ENCODE measurements at places on chromosomes 7 and 10.

GRCh38 chr10:59276919-59277318 is 85.4 kb downstream of the FAM13C start:
- no peak for ATAC-seq

DNA sequence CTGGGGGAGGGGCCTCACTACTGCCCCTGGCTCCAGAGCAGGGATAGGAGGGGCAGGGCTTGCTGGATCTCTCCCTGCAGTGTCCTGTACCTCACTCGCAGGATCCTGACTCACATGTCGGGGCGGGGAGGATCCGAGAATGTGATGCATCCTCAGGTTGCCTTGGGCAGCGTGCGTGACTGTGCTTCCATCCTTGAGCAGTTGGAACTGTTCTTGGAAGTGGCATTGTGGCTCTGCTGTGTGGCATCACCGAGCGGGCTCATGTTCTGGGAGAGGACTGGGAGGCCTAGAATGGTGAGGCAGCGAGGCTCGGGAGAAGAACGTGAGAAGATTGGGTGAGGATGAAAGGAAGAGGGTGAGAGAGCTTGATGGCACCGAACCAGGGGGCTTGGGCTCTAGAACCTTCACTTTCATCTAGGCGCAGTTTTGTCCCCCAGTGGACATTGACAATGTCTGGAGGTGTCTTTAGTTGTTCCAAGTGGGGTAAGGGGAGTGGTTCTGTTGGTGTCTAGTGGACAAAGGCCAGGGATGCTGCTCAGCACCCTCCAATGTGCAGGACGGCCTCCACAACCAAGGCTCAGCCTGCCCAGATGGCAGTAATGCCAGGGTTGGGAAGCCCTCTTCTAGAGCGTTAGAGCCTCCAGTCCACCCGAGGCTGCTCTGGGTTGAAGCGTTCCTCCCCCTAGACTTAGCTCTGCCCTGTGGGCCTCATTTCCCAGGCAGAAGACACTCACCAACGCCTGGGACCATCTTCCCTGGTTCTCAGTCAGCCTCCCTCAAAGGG is 8.4 kb downstream of the RARRES2 start:
- no peak for ATAC-seq

DNA sequence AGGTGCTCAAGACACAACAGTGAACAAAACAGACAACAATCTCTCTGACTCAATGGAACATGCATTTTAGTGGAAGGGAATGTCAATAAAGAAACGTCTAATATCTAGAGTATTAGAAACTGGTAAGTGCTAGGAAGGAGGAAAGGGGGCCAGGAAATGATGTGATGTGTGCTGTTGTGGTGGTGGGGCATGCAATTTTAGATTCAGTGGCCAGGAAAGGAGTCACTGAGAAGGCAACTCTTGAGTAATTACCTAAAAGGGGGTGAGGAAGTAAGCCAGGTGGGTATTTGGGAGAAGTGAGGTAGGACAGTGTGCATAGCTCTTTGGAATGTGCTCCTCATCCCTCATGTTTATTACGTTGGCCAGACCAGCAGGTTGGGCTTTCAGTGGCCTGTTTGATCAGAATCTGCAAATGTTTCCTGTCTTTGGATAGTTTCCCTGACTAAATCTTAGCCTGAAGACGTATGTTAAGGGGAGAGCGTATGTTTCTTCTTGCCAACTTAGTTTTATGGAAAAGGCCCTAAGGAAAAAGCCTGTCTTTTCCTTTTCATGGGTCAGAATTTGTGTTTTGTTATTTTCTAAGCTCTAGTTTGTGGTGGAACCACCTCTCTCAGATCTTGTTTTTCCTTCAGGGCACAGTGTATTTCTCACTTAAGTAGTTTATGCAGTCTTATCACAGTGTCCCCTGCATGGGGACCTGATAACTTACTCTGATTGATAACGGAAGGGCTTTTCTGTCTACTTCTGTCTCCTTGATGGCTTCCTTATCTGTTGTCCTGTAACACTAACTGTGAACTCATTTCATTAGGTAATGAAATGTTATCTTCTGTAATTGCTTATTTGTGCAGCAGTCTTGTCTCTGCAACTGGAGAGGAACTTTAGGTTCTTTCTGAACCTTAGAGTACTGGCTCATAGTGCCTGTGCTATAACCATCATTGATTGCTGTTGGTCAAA is 203.7 kb downstream of the AUTS2 start:
- ATAC-seq: no peak

GRCh38 chr7:110065121-110065520 is 1025.8 kb upstream of the LRRN3 start:
- ATAC-seq: no peak

GRCh38 chr7:83475420-83475819 is 173.5 kb downstream of the SEMA3E start:
- no peak for ATAC-seq
